Fibroblast of skin of scalp (primary cell): ENCODE measurements at places on chromosomes 11 and 22.
A peak's percentile ranks its signal among the peaks of the same experiment; 100 is the strongest.

- peak; percentile 89 for DNase-seq
Observed at GRCh38 chr22:20566420-20567260, 59.2 kb downstream of the MED15 start.

- DNase-seq, result no peak
Observed at GRCh38 chr22:17921871-17922821, 102.2 kb downstream of the MICAL3 start.

- DNase-seq, result peak; percentile 72
Observed at GRCh38 chr11:66068154-66068821, 1.8 kb upstream of the PACS1 start.

DNA sequence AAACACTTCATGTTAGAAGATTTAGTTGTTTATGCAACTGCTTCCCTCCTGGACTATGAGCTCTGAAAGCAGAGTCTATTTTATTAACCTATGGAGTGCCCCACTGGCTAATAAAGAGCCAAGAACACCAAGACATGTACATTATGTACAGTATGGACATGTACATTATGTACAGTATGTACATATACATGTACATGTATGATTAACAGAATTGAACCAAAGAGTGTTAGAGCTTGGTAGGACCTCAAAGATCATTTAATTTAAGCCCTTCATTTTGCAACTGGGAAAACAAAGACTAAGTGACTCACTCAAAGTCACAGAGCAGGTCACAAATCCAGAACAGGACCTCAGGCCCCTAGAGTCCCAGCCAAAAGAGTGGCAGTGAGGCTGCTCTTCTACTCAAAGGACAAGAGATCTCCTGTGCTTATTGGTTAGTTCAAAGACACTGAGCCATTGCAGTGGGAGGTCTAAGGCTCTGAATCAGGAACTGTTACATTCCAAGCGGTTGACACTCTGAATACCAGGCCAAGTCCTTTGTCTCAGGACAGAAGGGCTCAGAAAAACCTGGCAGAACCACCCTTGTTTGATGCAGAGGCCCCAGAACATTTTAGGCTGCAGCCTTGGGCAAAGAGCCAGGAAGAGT, 103.8 kb downstream of the FAM168A start:
- peak; percentile 89 for DNase-seq

- peak; percentile 22 for DNase-seq
Observed at GRCh38 chr11:61332281-61332796, 566 bp downstream of the DDB1 start.

- no peak for DNase-seq
Observed at GRCh38 chr22:43287441-43287840, 55.7 kb downstream of the SCUBE1 start.

DNA sequence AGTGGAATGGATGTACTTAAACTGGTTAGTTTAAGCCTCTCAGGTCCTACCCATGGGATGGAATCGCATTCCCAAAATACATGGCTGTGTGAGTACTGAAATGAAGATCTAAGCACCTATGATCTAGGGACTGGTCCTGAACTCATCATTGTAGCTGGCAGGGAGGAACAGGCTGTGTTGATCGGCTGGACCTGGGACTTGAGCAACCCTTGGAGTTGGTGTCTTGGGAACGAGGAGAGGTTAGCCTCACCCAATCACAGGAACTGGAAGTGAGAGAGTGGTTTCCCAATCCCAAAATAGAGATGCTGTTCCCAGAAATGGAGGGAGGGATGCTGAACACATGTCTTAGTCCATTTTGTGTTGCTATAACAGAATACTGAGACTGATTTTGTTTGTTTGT, 16.4 kb upstream of the ASCC2 start:
- no peak for DNase-seq
